Activated T-cell treated with anti-CD3 and anti-CD28 coated beads, Interleukin-2, amount 50 U/mL, for 1 hour (primary cell): ENCODE measurements at places on chromosomes 12 and 14.

GRCh38 chr12:122022393-122023338, 982 bp downstream of the BCL7A start:
- DNase-seq, result peak; percentile 56

DNA sequence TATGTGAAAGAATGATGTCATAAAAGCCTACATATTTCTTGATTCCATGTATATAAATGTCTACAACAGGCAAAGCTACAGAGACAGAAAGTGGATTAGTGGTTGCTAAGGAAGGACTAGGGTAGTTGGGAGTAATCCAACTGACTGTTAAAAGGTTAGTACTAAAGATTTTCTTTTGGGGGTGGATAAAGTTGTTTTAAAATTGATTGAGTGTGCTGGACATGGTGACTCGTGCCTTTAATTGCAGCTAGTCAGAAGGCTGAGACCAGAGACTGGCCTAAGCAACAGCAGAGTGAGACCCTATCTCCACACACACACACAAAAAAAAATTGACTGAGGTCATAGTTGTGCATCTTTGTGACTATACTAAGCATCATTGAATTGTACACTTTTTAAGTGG, 234.3 kb downstream of the C12orf50 start:
- no peak for DNase-seq

- no peak for DNase-seq
These were observed 23.7 kb downstream of the FOXN3 start for GRCh38 chr14:89393222-89393745.

DNA sequence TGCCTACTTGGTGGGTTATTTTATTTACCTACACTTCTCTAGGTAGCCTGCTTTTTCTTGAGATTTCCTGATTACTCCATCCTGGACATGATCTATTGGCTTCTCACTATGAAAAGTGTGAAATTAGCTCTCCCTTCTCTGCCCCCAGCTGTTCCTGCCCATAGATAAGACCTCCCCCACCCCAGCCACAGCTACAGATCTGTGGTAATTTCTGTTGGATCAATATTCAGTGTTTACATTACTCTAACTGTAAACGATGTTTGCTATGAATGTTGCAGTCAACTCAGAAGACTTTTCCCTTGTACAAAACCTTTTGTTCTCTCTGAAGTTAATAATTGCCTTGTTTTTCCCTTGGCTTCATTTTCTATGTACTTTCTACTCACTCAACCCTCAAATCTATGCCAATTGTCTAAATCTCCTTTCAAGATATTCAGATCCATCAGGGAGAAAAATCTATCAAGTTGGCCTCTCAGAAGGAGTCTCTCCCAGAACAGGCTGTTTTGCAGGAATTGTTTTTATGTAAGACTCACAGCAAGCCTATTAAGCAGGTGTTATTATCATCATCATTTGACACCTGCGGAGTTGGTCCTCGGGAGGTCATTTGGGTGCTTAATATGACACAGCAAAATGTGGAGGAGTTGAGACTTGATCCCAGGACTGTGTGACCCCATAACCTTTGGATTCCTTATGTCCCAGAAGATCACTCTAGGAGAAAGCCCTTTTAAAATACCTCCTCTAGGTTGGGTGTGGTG, 227.4 kb downstream of the SUDS3 start:
- DNase-seq, result no peak

- no peak for DNase-seq
These were observed 114.0 kb downstream of the ETNK1 start for GRCh38 chr12:22738945-22739344.

- no peak for DNase-seq
These were observed 58.0 kb upstream of the CDKN3 start for GRCh38 chr14:54338696-54339317.

DNA sequence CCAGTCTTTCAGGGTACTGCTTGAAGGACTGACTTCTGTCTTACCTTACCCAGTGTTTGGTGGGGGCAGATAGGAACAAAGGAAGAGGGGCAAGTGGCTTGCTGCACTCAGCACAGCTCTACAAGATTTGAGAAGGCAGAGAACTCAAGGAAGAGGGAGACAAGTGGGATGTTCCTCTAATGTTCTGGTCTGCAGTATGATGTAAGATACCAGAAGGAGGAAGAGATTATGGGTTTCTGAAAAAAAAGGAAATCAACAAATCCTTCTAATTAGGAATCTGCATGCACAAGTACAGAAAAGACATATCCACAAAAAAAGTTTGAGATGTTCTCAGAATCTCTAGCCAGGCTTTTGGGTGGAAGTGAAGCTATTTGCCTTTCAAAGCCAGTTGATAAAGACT, 37.1 kb downstream of the USP15 start:
- no peak for DNase-seq

DNA sequence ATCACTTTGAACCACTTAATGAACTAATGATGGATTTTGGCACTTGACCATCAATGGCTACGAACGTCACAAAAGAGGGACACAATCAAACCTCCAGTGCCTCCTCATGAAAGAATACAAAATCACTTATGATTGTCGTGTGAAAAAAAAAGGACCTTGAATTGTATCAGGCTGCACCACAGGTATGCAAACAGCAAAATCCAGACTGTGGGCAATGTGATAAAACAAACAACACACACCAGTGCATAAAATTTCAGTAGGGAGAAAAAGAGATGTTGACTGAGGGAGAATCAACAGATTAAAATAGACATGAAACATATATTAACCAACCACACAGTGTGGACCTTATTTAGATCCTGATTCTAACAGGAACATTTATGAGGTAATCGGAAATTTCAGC, 2.6 kb downstream of the TSPAN8 start:
- no peak for DNase-seq

- peak; percentile 77 for DNase-seq
These were observed 1.2 kb downstream of the MGP start for GRCh38 chr12:14884458-14884878.

DNA sequence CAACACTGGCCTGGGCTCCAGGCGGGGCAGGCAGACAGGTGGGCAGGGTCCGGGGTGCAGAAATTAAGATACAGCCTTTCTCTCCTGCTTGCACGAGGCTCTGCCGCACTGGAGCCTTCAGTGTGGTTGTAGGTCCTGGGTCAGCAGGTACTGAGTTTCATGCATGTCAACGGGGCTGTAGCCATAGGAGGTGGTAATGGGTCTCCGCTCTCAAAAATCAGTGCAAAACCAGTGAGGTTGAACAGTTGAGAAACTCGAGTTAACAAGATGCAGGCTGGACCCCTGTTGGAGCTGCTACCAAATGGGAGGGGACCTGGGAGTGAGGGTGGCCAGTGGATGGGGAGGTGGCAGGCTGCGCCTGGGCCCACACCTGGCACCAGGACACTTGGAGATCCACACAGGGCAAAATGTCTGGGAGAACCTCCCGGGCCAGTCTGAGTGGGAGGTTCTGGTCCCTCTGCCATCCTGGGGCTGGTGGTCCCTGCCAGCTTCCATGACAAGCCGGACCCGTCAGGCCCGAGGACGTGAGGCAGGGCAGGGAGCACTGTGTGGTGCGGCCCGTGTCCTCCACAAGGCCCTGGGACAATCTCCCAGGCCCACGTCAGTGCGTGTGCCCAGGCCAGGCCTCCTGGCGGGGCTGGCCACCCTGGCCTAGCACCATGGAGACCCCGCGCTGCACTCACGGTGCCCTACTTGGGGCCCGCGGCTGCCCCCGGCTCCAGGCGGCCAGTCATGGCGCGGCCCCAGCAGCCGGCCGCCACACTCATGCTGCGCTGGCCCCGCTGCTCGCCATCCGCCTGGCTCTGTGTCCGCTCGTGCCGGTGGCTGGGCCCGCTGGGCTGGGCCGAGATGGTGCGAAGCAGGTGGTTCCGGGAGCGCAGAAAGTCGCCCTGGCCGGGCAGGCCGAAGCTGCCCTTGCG, 5.1 kb downstream of the ARL6IP4 start:
- no peak for DNase-seq

GRCh38 chr14:77043984-77044485, 15.5 kb upstream of the IRF2BPL start:
- DNase-seq, result no peak

DNA sequence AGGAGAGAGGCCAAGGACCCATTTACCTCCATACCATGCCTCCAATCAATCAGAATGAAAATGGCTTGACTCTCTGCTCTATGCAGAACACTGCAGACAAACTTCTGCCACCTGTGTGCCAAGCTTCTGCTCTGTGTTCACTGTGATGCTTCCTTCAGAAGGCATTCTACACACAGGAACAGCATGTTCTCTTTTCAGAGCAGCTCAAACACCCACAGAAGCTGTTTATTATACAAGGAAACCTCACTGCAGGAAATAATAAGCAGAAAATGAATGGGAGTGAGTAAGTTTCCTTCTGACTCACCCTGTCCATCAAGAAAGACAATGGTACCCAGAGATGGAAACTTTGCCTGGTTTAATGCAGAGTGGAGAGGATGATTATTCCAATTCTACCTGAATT, 2.4 kb upstream of the ESR2 start:
- DNase-seq, result no peak

DNA sequence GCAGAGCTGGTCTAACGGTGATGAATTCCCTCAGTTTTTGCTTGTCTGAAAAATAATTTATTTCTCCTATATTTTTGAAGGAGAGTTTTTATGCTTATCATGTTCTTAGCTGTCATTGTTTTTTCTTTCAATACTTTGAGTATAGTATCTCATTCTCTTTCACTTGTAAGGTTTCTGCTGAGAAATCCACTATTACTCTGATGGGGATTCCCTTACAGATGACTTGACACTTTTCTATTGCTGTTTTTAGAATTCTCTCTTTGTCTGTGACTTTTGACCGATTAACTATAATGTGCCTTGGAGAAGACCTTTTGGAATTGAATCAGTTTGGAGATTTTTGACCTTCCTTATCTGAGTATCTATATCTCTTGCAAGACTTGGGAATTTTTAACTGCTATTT, 139.6 kb downstream of the PRKD1 start:
- DNase-seq, result no peak

DNA sequence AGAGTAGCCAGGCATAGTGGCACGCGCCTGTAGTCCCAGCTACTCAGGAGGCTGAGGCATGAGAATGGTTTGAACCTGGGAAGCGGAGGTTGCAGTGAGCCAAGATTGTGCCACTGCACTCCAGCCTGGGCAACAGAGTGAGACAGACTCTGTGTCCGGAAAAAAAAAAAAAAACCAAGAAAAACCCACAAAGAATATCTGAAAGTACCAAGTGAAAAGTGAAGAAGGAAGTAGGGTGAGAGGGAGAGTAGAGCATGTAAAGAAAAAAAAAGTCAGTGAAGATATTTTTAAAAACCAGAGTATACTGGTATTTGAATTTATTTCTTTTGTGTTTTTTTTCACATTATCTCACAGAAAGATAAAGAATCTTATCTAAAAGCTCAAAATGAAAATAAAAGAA, 43.3 kb upstream of the ISM2 start:
- no peak for DNase-seq

DNA sequence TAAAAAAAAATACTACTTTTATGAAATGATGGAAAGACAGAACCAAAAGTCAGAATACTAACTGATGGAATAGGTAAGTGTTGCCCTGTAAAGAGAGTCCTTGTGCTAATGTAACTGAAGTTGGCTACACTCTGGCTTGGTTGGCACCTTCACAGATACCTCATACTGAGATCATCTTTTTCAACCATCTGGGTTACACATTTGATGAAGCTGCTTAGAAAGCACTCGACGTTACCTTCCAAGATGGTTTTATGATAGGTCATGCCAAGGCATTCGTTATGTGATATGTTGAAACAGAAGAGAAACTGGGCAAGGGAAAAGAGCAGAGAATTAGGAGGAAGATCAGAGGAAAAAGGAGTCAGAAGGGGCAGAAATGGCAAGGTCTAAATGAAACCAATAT, 203.8 kb downstream of the ADAMTS20 start:
- no peak for DNase-seq

DNA sequence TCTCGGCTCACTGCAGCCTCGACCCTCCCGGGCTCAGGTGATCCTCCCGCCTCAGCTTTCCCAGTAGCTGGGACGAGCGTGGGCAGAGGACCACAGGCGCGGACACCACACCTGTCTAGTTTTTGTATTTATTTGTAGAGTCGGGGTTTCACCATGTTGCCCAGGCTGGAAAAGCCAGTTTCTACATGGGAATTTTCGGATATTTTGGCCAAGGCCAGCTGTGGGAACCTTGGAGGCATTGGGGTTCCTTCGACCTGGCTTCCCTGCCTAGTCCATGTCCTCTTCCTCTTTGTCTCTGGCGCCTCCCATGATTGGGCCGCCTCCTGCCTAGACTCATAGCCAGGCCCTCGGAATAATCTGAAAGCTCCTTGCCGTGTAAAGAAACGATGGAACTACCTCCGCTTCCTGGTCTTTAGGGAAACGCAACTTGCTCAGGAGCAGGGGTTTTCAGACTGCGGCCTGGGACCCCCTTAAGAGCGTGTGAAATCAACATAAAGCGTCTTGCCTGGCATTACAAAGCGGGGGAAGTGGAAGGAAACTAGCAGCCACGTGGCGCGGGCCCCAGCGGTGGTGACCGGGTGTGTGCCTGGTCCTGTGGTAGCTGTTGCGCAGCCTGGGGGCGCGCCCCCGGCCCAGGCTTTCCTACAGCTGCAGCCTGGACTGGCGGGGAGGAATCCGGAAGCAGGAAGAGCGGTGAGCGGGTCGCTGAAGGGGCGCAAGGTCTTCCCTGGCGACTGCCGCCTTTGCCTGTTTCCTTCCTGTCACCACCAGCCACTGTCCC, 1.4 kb upstream of the HSP90AA1 start:
- peak; percentile 59 for DNase-seq

GRCh38 chr12:120620624-120621023, 19.8 kb upstream of the CABP1 start:
- DNase-seq, result no peak

- DNase-seq, result no peak
These were observed 70.0 kb downstream of the BICD1 start for GRCh38 chr12:32176606-32177005.
